ENCODE measurements at places on chromosomes 2 and 18. TPM values are rescaled to one million over a fixed set of nuclear protein-coding genes. Genes with fewer than 3 reads are reported as not detected.

The ICA1L gene
- 21.6 TPM for total RNA-seq

The SERPINB4 gene
- 77.3 TPM for total RNA-seq

The APOB gene
- not detected for total RNA-seq

The SKA1 gene
- total RNA-seq: 0.74 TPM

The ADGRF3 gene
- total RNA-seq: 0.49 TPM

The PDE1A gene
- total RNA-seq: 14.5 TPM

The MYCN gene
- 2.0 TPM for total RNA-seq

The SLC30A3 gene
- 1.2 TPM for total RNA-seq

The ABCB11 gene
- not detected for total RNA-seq

The RAB27B gene
- 6.1 TPM for total RNA-seq

The TTC27 gene
- 12.5 TPM for total RNA-seq

The MSTN gene
- total RNA-seq: 0.74 TPM

The SMCHD1 gene
- 62.4 TPM for total RNA-seq

The SLC9A4 gene
- total RNA-seq: not detected

The CNDP2 gene
- 52.5 TPM for total RNA-seq

The CLEC4F gene
- total RNA-seq: 0.49 TPM

Measured in vagina (tissue), 2 donors.